Posterior vena cava (tissue), 2 donors: ENCODE measurements at places on chromosomes 16 and 17. TPM values are rescaled to one million over a fixed set of nuclear protein-coding genes. Genes with fewer than 3 reads are reported as not detected.

Gene EVI2B
- 11.2 TPM for total RNA-seq

Gene LDHD
- total RNA-seq: 2.3 TPM

Gene CDT1
- 0.57 TPM for total RNA-seq

Gene KRTAP9-2
- total RNA-seq: not detected

GRCh38 chr16:77328274-77328673, 106.6 kb downstream of the ADAMTS18 start:
- no peak for DNase-seq

DNA sequence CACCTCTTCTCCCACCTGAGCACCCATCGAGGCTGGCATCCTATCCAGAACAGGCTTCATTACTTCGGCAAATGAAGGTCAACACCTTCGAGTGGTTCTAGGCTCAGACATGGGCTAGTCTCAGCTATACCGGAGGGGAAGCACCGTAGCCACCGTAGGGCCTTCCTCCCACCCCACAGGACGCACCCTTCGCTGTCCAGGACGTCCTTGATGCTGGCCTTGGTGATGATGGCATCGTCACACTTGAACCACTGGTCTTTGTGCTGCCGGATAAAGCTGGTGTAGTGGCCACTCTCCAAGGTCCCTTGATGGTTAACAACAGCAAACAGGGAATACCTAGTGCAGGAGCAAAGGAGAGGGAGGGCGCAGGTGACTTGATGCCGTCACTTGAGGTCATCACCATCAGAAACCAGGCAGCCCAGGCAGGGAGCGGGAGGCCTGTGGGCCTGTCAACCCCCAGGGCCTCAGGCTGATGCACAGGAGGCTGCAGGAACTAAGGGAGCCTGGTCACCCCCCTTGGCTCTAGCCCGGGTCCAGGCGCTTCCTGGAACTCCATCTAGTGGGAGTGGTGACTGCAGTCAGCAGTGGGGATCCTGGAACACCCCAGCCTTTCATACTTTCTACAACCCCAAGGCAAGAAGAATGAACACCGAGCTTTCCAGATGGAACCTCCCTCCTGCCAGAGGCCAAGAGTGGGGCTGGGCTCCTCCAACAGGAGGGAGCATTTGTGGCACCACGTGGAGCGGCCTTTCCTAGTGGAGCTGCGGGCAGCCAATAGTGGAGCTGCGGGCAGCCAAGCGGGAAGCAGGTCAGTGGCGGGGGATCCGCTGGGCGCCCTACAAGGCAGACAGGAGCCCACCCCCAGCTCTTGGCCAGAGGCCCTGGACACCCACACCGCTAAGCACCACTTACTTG, 38.5 kb downstream of the USP22 start:
- DNase-seq: peak; percentile 65

DNA sequence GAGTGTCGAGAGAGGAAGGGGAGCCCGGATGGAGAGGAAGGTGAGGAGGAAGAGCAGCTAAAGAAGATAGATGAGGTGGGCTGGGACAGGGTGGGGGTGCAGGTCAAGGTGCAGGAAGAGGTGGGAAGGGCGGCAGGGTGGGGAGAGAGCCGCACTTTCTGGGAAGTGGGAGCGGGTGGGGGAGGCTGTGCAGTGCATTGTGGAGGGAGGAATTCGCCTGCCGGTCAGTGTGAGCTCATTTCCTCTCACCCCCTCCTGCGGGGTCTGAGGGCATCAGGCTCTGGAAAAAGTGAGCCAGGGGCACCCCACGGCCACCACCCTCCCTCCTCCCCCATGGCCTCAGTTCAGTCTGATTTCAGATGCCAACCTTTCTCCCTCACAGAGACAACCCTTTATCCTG, 2.5 kb upstream of the ARHGAP23 start:
- no peak for DNase-seq

DNA sequence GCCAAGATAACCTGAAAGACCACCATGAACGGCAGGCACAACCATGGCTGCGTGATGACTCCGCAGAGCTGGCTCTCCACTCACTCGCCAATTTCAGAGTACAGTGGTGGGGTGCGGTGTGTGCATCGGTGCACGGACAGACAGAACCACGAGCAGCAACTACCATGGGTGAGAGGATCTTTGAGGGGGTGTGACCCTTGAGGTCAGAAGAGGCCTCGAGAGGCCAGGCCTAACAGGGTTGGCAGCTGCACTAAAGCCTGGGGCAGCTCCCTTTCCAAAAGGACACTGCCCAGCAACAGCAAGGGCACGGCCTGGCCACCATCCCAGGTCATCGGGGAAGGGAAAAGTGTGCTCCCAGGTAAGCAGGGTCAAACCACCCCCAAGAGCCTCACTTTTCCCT, 1.9 kb upstream of the ECI1 start:
- no peak for DNase-seq

- DNase-seq: no peak
These were observed 2.5 kb downstream of the GPRC5B start for GRCh38 chr16:19882186-19882585.
